ENCODE measurements at places on chromosomes 3 and 15.

GRCh38 chr3:139295040-139295439 lies 48.8 kb upstream of the MRPS22 start:
- DNase-seq = no peak

DNA sequence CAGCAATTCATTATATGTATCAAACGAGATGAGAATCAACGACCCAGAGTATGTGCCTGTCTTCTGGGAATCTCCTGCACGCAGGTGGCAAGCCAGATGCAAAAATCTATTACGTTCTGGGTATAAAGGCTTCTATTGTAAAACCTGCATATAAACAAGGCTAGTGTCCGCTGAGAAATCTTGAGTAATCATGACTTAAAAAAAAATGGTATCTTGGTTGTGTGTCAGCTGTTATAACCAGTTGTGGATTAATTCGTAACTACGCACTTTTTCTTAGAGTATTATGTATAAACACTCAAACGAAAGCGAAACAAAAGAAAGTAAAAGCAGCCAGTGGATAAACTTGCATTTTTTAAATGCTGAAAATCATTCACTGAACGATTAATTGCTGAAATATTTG lies 509.1 kb downstream of the RSL24D1 start:
- DNase-seq = no peak

GRCh38 chr3:43537225-43537624 lies 84.6 kb downstream of the ANO10 start:
- DNase-seq = no peak

DNA sequence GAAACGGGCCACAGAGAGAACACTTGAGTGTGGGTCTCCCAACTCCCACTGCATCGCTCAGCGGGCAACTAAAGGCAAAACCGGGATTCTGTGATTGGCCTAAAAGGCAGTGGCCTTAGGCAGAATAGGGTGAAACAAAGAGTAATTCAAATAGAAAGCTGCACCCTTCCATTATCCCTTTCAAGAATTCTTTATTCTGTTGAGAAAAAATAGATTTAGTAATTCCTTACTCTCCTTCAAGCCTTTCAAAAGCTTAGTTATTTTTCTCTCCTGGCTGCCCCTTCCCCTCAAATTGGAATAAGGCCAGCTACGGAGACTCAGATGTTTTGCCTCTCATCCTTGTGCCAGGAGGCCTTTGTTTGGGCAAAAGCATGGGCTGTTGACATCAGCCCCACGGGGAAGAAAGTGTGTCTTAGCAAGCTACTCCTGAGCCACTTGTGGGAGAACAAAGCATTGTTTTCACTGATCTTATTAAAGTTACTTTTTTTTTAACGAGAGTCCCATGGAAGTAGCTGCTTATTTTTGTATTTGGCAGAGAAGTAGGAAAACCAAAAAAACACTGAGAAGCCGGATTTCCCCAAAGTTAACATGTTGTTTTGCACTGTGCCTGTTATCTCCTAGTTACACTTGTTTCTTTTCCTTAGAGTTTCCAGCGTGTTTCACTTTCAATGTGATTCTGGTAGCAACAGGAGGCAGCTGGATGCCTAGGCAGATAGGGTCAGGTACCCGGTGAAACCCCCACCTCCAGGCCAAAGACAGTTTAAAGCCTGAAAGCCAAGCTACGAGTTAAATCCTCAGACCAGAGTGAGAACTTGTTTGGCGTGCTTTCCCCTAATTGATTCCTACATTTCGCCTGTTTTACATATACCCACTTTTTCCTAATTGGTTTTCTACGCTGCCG lies 2.2 kb downstream of the ST6GAL1 start:
- DNase-seq = no peak

DNA sequence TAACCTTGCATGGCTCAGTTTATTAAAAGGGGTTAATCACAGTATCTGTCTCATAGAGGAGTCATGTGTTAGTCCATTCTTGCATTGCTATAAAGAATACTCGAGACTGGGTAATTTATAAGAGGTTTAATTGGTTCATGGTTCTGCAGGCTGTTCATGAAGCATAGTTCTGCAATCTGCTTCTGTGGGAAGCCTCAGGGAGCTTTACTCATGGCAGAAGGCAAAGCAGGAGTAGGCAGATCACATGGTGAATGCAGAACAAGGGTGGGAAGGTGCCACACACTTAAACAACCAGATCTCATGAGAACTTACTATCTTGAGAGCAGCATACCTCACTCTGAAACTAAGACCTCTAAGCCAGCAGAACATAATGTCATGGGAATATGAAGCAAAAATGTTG lies 42.2 kb upstream of the PTX3 start:
- no peak for DNase-seq

DNA sequence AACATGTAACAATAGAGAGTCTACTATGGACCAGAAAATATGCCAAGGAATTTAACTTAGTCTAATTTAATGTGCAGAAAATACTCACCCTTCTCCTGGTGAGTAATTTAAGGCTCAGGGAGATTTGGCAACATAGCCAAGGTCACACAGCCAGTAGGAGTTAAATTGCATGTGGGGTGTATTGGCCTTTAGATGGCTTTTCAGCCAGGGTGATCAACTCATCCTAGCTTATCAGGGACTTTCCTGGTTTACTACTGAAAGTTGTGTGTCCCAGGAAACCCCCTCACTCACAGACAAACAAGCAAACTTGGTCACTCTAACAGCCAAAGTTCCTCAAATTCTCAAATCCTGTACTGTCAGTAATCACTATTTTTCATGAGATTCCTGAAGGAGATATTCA lies 2.6 kb upstream of the SLC9A9 start:
- DNase-seq = no peak

DNA sequence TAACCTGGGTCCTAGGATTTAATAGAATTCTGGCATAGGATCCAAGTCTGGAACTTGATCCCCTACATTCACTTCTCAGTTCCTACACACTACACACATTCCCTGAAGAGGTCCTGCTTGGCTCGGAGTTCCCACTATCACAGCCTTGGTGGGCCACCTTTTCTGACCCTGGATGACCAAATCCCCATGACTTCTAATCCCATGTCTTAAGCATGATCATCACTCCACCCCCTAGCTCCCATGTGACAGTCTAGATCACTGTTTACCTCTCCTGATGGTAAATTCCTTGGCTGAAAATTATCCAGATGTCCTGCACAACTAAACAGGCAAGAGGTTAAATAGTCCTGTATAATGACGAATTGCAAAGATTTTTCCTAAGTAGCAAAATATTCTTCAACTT lies 40.3 kb downstream of the DUT start:
- DNase-seq = no peak

DNA sequence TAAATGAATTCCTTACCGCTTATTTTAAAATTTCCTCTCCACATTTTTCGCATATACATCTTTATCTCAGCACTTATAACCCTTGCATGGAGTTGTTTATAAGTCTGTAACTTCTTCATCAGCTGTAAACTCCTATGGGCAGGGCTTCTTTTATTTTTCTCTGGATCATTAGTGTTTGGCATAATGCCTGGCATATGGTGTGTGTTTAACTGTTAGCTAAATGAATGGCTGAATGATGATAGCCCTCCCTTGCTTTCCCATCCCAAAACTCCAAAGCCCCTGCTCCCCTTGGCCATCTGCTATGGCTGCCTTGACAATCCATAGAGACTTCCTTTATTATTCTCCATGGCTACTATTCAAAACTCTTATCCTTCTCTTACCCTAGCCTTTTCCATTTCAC lies 48.1 kb upstream of the SEMA6D start:
- no peak for DNase-seq
